Cortex of kidney (tissue), 1 donor: ENCODE measurements at places on chromosomes 6 and 20.

GRCh38 chr20:13277663-13278295 lies 56.7 kb downstream of the ISM1 start:
- DNase-seq: no peak

DNA sequence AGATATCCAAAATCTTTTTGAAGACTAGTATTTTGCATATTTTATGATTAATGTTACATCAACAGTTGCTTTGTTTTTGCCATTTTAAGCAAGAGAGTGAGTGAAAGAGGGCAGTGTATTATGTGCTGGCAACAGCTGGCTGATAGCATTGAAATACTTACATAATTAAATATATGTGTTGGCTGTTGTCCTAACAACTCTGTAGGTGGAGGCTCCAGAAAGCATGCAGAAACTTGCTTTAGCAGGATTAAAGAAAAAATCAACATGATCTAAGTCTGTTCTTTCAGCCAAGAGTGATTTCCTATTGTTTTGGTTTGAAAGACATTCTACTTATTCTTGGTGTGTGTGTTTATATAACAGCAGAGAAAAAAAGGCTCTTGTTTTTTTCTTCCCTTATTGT lies 127.5 kb downstream of the CDKAL1 start:
- no peak for DNase-seq

DNA sequence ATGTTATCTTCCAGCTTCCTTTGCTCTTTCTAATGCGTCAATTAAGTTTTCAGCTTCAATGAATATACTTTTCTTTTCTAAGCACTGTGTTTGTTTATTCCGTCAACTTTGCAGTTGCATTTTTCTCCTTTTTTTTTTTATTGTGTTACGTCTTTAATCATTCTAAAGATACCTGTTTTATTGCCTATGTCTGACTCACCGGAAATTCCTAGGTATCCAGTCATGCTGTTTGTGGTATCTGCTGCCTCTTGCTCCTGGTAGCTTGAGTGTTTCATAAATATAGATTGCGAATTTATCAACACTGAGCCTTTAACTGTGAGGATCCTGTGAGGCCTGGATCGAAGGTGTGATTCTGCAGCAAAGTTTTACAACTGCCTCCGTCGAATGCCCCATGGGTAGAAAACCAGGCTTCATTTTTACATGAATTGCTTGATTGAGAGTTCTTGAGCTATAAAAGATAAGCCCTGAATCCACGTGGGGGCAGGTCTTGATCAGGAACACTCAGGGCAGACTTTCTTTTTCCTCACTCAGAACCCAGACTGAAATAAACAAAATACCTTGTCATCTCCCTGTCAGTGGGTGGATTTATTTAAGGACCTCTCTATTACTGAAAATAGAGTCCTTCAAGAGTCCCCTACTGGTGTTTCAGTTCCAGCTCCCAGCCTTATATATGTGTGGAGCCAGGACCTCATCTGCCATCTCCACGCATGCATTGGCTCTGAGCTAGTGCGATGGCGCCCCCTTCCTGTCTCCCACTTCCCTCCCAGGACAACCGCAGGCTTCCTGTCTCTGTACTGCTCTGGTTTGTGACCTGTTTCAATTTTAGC lies 60.1 kb upstream of the LRRC1 start:
- DNase-seq: no peak

DNA sequence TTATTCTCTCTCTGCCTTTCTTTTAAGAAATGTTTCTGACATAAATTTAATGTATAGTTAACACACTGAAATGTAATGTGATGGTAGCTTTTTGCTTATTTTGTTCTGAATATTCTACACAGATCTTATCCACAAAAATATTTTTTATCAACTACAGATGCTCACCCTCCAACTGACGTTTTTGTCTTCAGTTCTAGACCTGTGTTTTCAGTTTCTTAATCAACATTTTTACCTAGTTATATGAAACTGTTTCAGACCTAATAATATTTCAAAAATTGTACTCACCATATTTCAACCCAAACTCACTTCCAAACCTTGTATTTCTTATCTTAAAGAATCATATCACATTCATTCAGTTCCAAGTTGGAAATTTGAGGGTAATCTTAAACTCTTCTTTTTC lies 452.8 kb downstream of the RFPL4B start:
- DNase-seq: no peak

GRCh38 chr20:13174402-13174801 lies 46.7 kb upstream of the ISM1 start:
- no peak for DNase-seq

DNA sequence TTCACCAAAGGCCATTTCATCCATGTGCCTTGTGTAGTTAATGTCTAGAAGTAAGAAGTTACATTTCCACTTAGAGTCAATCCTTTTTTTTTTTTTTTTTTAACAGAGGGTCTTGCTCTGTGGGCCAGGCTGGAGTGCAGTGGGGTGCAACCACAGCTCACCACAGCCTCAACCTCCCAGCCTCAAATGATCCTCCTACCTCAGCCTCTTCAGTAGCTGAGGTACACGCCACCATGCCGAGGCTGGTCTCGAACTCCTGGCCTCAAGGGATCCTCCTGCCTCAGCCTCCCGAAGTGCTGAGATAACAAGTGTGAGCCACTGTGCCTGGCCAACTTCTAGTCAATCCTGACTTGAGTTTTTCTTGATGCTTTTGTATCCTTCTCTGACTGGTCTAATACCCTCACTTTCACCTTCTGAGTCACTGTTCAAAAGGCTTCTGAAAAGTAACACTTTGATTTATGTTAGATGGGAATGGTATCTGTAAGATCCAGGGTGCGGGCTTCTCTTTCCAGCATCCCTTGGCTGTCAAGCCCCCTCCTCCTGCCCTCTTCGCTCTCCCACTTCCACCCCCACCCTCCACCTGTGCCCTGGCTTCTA lies 22.1 kb downstream of the TRAM2 start:
- no peak for DNase-seq

GRCh38 chr6:107657755-107658461 lies 166.2 kb downstream of the SCML4 start:
- no peak for DNase-seq

DNA sequence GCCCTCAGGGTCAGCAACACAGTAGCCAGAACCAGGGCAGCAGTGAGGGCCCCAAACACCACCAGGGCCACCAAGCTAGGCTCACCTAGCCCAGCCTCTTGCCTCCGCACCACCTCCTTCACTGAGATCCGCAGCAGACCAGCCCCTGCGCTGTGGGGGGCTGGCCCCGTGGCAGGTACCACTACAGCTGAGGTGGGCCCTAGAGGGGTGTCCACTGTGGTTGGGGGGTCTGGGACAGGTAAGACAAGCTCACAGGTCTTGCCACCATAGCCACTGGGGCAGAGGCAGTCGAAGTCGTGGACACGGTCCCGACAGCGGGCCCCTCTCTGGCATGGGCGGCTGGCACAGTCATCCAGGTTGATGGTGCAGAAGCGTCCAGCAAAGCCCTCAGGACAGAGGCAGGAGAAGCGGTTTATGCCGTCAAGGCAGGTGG lies 4.6 kb downstream of the DLK2 start:
- DNase-seq: no peak

GRCh38 chr20:17873410-17874270 lies 95.0 kb downstream of the SNX5 start:
- DNase-seq: no peak

DNA sequence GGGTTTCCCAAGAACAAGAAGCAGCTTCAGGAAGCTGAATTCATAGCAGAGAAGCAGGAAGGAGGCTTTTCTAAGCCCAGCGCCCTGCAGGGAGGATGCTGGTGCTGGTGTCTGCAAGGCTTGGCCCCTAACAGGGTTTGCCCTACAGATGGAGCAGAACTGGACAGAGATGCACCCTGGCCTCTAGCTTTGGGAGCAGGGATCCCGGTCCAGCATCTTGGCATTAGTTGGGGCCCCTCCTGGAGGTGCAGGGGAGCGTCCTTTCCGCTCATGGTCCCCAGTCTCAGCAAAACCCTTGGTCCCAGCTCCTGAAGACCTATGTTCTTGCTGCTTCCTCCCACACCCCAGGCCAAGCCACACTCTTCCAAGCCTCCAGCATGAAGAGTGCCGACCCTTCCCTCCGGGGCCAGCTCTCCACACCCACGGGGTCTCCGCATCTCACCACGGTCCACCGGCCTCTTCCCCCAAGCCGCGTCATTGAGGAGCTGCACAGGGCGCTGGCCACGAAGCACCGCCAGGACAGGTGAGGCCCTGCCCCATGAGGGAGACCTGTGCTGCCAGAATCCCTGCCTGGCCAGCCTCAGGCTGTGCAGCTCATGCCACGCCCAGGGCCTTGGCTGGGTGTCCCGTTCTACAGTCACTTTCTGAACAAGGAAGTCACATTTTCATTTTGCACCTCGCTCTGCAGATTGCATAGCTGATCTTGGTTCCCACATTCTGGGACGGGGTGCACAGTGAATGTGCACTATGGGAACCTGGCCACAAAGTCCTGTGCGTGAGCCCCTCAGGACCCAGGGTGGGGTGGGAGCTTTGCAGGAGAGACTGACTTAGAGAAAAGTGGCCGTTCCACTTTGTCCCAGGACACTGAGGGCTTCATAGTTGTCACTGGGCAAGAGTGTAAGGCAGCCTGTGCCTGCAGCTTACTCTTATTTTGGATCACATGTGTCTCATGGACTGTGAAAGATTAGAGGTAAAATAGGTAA lies 160.2 kb downstream of the SYCP2 start:
- DNase-seq: no peak

GRCh38 chr6:32943864-32944649 lies 3.2 kb upstream of the HLA-DMB start:
- DNase-seq: no peak

DNA sequence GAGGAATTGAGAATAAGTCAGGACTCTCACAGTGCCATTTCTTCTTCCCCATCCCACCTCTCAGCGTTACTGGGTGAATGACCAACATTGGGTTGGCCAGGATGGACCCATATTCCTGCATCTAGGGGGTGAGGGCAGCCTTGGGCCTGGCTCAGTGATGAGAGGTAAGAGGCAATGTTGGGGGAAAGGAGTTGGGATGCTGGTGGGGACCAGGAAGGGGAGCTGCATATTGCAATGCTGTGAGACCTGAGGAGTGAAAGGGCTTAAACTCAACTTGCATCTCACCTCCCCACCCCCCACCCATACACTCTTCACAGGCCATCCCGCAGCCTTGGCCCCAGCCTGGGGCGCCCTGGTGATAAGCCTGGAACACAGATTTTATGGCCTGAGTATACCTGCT lies 1.3 kb downstream of the PRSS16 start:
- DNase-seq: no peak

- DNase-seq: no peak
Measured at GRCh38 chr6:163460307-163460782, 45.8 kb downstream of the QKI start.

DNA sequence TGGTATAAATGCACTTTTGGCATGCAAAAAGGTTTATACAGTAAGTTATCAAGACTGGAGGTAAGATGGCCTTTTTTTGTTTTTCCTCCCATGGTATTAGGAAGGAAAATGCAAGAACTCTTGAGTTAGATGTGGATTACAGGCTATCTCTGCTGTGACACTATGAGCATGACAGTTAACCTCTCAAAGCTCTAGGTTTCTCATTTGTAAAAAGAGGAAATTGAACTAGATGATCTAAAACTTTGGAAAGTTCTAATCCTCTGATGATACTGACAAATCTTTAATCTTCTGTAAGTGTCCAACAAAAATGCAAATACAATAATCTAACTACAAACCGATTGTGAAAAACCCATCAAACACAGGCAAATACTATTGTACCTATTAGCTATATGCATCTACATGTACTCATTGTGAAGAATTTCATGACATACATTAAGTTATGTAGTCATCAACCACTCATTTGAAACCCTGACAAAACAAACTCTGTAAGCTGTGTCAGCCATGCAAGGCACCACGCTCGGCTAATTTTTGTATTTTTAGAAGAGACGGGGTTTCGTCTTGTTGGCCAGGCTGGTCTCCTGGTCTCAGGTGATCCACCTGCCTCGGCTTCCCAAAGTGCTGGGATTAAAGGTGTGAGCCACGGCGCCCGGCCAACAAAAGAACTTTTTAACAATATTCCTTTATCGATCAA lies 4.2 kb downstream of the CDK19 start:
- no peak for DNase-seq

- no peak for DNase-seq
Measured at GRCh38 chr20:23082846-23083552, 3.1 kb downstream of the CD93 start.

- DNase-seq: no peak
Measured at GRCh38 chr20:5033566-5033965, 32.3 kb upstream of the SLC23A2 start.

DNA sequence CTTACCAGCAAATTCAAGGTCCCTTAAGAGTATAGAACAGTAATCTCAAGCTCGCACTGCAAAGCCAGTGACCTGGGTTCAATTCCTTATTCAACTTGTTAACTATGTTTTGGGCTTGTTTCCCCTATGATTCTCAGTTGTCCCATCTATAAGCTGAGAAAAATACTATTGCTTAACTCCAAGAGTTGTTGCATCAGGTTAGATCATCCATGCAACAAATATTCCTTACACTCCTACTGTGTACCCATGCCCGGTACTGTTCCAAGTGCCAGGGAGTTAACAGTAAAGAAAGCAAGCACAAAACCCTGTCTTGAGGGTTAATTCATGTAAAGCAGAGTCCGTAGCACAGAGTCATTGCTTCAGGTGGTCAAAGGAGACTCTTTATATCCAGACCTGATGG lies 247.3 kb downstream of the MAFB start:
- DNase-seq: no peak

DNA sequence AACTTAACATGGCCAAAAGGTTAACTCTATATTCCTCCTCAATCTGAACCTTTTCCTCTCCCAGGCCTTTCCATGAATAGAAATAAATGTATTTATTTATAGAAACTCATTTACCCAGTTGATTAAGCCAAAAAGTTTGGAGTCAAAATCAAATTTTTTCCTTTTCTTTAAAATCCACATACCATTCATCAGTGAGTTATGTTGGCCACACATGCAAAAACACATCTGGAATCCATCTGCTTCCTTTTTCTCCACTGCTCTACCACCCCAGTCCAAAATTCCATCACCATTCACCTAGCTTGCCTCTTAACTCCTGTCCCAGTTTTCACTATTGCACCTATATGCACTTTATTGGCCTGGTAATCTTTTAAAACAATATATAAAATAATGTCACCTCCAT lies 62.4 kb upstream of the TMEM200A start:
- no peak for DNase-seq

GRCh38 chr6:143675946-143676345 lies 1.8 kb upstream of the PHACTR2 start:
- no peak for DNase-seq
